Pulmonary artery endothelial cell (primary cell): ENCODE measurements at places on chromosomes 6 and 20.

DNA sequence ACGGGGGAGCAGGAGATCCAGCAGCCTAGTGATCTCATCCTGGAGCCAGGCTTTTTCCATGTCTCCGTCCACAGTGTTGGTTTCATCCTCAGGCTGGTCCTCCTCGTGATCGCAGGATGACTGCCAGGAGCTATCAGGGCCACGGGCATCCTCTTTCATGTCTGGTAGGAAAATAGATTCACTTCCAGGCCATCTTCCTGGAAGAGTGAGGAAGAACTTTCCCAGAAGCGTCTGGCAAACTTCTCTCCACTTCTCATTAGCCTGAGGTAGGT is 15.3 kb upstream of the SLC9A8 start:
- DNase-seq = no peak

DNA sequence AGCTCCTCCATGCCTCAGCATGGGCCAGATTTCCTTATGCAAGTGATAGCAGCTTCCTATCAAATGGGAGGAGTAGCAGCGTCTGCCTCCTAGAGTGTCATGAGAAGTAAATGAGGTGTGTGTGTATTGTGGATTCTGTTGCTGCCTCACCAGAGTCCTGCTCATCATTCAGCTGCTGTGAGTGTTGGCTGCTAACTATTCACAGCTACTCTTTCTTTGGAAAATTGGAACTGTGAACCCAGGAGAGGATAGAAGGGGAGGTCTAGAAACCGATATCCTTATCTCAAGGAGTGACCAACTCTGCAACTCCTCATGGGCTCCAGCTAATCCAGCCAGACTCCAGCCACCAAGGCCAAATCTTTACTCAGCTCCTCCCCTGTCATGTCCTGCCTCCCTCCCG is 63.3 kb downstream of the TOX2 start:
- no peak for DNase-seq

GRCh38 chr20:2753461-2754040 is 46.9 kb downstream of the CPXM1 start:
- DNase-seq = no peak

DNA sequence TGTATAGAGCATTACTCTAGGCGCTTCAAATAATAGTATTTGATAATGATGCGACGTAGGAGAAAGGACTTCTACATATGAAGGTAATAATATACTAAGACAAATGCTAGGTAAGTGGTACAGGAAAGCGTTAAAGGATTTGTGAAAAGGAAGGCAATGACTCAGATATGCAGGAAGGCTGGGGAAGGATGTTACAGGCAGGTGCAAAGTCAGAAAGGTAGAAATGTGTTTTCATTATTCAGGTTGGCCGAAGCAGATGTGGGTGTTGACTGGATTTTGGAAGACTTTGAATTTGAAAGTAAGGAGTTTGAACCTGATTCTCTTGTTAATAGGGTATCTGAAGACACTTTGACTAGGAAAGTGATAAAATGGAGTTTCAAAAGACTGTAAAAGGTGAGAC is 51.0 kb downstream of the STK4 start:
- DNase-seq = no peak

- DNase-seq = no peak
These were observed 81.8 kb upstream of the GPR6 start for GRCh38 chr6:109896341-109896740.

GRCh38 chr20:39574061-39574460 is 611.9 kb downstream of the DHX35 start:
- DNase-seq = no peak

DNA sequence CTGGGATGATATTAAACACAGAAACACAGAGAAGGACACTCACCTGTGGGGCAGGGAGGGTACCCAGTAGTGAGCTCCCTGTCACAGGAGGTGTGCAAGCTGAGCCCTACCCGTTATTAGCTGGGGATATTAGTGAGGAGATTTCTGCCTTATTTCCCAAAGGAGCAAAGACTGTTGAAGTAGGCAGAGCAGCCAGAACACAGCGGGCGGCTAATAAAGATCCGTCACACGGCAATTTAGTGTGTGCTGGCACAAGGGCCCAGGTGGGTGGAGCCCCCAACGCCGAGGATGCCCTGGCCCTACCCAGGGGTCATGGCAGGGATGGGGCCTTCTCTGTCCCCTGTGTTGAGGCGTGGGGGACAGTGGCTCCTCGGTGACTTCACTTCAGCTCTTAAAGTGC is 8.3 kb downstream of the VSTM2L start:
- no peak for DNase-seq

DNA sequence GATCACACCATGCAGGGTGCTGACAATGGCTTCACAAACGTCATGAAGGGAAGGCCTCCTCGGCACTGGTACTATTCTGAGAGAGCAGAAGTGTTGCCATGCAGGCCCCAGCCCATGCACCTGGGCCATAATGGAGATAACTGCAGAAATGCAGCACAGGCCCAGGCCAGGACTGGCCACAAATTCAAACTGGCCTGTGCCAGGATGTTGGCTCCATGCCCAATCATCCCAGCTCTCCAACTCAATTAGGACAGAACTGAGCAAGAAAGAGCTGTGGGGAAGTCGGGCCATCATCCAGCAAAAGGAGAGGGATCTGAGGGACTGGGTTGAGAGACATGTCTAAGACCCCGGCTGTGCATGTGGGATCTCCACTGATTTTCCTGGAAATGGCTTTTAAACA is 48.9 kb upstream of the SYNDIG1 start:
- no peak for DNase-seq
